ENCODE measurements at places on chromosomes 4 and X.

GRCh38 chrX:49061490-49061889, 2.7 kb downstream of the CCDC120 start:
- no peak for DNase-seq

DNA sequence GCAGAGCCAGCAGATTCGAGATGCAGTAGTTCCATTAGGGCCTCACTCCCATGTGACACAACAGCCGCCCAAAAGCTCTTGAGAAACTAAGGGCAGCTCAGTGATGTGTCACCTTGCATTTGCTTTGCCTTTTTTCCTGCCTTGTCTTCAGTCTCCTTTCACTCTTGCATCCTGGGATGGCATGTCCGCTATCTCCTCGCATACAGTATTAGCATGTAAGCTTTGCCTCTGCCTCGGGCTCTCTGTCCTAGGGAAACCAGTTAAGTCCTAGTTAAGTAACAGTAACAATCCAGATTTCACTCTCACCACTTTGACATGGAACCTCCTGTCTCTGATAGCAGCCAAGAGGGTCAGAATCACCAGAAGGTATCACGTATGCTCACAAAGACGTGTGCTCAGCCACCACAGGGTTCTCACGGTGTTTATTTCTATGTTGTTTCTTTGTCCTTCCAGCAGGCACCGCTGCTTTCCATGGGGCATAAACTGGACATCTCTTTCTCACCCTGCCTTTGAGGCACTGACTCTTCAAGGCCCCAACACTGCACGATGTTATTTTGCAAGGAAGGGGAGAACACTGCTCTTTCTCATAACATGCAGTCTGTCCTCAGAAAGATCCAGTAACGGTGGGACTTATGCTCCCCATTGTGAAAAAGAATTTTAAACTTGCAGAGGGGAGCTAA, 26.7 kb upstream of the SORBS2 start:
- no peak for DNase-seq

- no peak for DNase-seq
These were observed 379.5 kb upstream of the FGF13 start for GRCh38 chrX:139091066-139091465.

GRCh38 chrX:109654516-109655109, 29.6 kb upstream of the KCNE5 start:
- no peak for DNase-seq

GRCh38 chr4:56129431-56129861, 180.7 kb downstream of the CEP135 start:
- no peak for DNase-seq

GRCh38 chr4:115580901-115581300, 467.5 kb upstream of the NDST4 start:
- DNase-seq = no peak

Data from activated B cell treated with CpG ODN at 0.5 μM for 24 hours (primary cell).